ENCODE measurements at places on chromosomes 12 and 14.

- no peak for DNase-seq
Measured at GRCh38 chr12:1553987-1554982, 40.1 kb downstream of the FBXL14 start.

DNA sequence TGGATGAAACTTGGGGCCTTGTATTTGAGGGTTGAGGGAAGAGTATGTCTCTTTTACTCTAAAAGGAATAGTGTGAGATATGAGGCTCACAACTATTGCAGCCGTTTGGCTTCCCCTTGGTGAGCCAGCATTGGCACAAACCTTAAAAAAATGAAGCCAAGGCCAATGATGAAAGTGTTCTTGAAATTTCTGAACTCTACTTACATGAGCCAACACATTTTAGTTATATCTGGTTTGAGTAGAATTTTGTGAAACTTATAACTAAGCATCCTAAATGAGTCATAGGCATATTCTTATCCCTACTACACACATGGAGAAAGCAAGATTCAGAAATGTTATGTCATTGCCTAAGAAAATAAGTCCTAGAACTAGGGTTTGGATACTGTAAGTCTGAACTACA lies 55.3 kb upstream of the ACSS3 start:
- DNase-seq: no peak

DNA sequence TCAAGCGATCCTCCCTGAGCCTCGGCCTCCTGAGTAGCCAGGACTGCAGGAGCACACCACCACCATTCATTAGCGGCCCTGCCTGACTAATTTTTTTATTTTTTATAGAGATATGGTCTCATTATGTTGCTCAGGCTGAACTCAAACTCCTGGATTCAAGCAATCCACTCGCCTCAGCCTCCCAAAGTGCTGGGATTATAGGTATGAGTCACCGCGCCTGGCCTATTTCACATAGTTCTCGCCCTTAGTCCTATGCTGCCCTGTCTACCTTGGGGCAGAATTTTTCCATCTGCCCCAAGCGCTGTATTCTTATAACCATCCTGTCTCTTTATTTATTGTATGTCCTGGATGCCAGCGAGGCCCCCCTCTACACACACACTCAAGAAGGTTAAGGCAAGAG lies 50.9 kb upstream of the BCL2L14 start:
- peak; percentile 92 for DNase-seq

DNA sequence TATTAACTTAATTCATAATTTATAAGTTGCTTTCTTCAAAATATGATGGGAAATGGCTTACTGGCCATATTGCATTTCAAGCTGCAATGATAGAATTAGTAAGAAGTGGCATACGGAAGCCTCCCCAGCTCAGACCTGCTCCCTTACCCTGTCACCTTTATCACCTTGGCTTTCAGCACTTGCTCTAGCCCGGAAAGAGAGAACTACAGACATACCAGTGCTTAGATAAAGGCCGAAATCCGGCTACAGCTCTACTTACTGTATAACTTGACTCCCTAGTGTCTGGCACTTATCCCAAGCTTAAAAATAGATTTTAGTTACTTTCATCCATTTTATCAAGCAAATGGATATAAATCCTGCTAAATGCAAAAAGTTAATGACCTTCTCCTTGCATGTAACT lies 42.5 kb downstream of the PKP2 start:
- DNase-seq: no peak

DNA sequence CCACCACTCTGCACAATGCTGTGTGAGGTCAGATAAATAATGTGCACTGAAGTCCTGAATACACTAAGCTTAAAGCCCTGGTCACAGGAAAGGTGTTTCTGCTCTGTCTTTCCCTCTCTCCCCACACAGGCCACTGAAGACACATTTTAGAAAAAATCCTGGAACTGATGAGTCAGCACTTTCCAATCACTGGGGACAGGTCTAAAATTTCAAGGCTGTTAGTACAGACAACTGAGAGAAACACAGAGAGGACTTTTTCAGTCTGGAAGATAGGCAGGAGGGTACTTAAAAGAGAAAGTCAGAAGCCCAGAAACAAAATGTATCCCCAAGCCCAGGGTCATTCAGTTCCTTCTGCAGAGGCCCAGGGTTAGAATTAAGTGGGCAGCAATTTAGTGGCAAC lies 333.9 kb upstream of the CCDC196 start:
- no peak for DNase-seq

DNA sequence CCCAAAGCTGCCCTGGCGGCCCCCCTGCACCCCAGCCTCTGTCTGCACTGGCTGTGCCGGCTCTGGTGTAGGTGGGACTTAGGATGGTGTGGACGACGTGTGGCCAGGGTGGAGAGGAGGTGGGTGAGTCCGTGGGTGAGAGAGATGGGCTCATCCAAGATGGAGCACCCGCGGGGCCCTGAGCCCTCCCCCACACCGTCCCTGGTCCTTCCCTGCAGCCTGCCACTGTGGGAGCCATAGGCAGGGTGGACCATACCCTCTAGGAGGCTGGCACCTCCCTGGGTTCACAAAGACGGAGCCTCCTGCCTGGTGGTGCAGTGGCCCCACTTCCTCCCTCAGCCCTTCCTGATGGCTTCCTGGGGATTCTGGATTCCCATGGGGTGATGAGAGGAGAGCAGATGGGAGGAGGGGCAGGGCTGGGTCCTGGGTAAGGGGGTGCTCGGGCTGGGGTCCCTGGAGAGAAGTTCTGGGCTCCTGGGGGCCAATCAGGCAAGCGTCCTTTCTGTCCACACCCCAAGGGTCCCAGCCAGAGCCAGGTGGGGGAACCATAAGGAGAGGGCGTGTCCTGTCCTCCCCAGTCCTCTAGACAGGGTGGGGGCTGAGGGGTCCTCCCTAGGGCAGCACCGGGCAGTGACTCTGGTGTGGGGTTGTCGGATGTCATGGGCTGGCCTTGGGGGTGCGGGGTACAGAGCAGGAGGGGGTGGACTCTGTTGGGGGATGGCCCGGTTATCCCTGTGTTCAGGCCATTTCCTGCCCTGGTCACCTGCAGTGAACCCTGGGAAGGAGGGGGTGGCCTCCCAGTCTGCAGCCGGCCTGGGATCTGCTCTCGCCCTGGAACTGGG lies 384.8 kb downstream of the TMEM121 start:
- DNase-seq: no peak

DNA sequence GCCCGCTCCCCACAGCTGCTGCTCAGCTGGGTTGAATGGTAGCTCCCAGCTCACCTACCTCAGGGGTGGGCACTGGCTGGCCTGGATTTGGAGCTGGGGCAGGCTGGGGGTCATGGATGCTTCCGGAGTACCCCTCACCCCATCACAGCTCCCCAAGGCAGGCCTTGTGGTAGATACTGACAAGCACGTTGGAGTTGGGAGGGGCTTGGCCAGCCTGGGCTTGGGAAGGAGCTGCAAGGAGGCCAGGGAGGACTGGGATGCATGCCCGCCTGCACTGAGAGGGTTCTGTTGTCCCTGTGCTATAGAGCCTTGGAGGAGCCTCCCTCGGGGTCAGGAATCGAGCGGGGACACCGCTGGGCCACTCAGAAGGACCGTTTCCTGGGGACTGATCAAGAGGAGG lies 14.2 kb downstream of the TMEM63C start:
- no peak for DNase-seq

GRCh38 chr14:85533023-85533860 lies 3.3 kb downstream of the FLRT2 start:
- peak; percentile 93 for DNase-seq

DNA sequence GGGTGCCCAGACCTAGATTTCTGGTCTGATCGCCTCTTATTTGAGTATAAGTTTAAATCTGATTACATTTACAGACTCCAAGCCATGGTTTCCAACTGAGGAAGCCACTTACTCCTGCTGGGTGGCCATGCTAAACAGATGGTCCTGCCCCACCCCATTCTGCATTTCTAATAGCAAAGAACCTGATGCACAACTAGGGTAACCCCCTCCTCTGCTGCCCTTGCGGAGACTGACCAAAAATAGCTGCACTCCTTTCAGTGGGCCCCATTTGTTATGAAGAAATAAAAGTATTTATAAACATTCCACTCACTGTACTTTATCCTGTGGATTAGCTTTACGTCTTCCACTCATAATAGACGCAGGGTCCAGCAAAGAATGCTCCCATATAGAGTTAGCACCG lies 6.8 kb downstream of the GIT2 start:
- DNase-seq: no peak

DNA sequence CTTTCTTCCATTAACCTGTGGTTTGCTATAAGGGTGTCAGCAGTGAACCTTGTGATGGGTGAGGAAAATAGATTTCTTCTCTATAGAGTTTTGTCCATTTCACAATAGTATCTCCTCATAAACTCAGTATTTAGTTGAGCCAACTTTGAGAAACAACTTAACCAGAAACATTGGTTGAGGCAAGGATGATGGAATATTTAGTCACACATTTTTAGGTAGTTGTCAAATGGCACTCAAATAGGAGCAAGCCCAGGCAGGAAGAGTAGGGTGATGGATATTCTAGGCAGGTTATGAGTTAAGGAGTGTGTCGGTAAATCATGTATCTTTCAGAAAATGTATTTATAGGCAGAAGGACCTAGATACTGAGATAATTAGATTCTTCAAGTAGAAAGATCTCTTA lies 1267.6 kb downstream of the SLC16A7 start:
- DNase-seq: no peak

DNA sequence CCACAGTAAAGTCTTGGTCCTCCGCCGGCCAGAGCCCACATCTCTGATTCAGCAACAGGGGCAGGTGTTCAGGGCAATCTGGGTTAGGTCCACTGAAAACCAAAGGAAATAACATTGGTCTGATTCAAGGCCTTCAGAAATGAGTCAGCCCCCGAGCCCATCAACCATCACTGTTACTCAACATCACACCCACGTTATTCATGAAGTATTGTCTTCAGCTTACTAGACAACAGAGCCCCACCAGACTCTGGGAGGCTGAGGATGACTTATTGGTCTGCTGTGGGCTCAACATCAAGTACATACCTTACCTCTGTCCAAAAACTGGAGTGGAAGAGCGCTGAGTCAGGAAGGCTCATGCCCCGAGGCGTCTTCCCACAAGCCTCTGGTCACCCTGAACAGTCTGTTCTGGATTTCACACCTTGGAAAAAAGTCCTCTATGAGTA lies 97.5 kb downstream of the ZFP36L1 start:
- peak; percentile 94 for DNase-seq

GRCh38 chr14:99660794-99661193 lies 15.9 kb downstream of the HHIPL1 start:
- no peak for DNase-seq

GRCh38 chr12:57005980-57006808 lies at the start of gene ZBTB39:
TSS of gene ZBTB39 (minus strand) at chr12:57006546. CDS start at chr12:57004917, 1,629 bp downstream.
- peak; percentile 85 for DNase-seq

GRCh38 chr12:125287155-125287847 lies 222.1 kb downstream of the AACS start:
- DNase-seq: no peak

GRCh38 chr12:95884998-95885397 lies 26.2 kb downstream of the SNRPF start:
- DNase-seq: peak; percentile 83

DNA sequence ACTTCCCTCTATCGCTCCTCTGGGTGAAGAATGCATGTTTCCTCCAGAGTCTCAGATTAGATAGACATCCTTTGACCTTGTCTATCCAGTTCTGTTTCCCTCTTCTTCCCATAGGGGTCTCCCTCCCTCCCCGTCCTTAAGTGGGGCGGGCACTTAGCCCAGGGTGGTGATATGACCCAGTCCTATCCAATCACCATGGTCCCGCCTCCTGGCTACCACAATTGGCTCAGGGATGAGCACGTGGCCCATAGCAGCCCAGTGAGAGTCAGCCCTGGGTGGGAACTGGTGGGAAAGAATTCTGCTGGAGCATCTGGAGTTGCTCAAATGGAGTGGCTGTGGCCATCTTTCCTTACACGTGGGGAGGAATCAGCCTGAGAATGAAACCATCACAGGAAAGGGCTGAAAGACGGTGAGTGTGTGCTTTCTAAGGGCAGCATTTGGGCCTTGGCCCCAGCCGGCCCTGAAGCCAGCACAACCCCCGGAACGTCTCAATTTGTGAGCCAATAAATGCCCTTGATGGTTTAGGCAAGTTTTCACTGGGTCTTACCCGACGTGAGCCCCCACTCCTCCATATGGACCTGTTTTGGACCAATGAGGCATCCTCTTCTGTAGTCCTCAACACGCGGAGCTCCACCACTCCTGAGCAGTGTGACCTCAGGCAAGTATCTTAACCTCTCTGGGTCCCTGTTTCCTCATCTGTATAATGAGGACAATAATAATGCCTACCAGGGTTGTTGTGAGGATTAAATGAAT lies 14.4 kb upstream of the MLXIP start:
- peak; percentile 100 for DNase-seq

GRCh38 chr14:50040401-50040775 lies 76.0 kb downstream of the VCPKMT start:
- DNase-seq: peak; percentile 77

DNA sequence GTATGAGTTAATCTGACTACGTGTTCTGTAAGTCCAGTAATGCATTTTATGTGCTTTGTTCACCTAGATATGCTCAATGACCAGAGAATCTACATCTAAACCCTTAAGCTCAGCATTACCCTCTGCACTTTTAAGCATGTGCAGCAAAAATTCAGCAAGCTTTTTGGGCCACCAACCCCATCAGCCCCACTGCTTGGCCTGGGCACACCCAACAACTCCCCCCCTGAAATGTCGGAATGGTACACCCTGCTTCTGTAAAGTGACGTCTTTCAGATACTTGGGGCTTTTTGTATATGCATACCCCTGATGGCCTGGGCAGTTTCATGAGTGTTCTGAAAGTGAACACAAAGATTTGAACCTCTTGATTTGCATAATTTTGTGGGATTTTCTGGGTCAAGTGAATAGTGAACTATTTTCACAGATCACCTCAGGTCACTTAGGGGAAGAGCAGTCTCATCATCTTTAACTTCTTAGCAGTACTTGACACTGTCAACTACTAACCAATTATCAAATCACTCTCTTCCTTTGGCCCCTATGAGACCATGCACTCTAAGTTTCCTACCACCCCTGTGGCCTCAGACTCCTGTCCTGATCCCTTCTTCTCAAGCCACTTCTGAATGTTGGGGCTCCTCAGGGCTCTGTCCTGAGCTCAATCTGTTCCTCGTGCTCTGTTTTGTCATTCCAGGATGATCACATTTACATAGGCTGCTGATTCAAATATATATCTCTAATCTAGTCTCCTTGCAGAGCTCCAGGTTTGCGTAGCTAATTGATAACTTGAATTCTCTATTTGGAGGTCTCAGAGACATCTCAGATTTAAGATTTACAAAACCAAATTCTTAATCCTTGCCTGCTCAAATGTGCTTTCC lies 36.3 kb upstream of the PPM1A start:
- DNase-seq: no peak

- DNase-seq: peak; percentile 65
Measured at GRCh38 chr12:51048661-51049251, 629 bp downstream of the LETMD1 start.

GRCh38 chr12:30142301-30142700 lies 358.6 kb upstream of the TMTC1 start:
- DNase-seq: no peak
